Right renal pelvis (tissue), 4 donors: ENCODE measurements at places on chromosomes 2 and 18.

DNA sequence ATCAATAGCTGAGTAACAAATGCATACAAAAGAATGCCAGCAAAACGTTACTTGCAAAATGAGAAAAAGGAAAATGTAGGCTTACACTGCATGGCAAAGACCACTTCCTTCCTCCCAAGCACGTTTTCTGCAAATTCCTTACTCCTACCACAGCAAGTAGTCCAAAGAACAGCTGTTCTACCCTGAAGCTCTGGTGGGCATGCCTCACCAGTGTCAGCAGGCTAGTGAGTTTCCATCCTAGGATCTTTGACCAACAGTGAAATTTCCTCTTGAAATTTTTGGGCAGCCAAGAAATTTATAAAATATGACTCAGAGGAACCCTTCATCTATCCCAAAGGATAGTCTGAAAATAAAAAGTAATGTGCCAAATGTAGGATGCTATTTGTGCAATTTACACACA is 123.9 kb downstream of the ZNF532 start:
- no peak for DNase-seq

DNA sequence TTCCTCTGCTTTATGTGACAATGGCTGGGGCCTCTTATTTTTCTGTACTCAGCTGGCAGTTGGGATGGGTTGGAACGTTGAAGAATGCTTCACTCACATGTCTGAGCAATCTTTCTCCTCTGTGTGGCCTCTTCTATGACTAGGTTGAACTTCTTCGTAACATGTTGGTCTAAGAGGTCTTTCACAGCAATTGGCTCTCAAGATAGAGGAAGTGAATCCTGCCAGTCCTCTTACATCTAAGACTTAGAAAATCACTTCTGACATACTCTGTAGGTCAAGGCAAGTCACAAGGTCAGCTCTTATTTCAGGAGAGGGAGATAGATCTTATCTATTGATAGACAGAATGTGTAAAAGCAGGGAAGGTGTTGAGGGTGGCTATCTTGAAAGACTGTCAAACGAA is 174.1 kb downstream of the NYAP2 start:
- no peak for DNase-seq

GRCh38 chr2:132468821-132469675 is 52.4 kb downstream of the GPR39 start:
- no peak for DNase-seq

DNA sequence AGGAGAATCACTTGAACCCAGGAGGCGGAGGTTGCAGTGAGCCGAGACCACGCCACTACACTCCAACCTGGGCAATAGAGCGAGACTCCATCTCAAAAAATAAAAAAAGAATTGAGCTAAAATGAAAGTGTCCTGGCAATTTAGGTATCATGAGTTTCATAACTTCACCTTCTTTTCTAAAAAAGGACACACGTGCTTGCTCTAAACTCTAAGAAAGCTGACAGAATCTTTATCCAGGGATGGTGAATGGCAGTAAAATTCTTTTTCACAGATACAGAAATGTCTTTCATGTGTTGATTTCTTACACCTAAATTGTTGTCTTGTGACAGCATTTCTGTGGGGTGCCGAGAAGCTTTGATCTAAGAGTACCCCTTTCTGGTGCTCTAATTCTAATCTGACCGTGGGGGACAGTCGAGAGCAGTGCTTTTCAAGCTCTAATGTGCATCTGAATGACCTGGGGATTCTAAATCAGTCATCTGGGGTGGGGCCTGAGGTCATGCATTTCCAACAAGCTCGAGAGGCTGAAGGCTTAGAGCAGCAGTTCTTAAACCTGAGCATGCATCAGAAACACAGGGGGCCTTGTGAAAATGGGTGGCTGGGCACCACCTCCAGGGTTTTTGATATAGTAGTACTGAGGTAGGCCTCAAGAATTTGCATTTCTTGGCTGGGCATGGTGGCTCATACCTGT is 42.1 kb upstream of the REL start:
- no peak for DNase-seq

GRCh38 chr18:48152549-48152948 is 222.1 kb upstream of the SMAD2 start:
- no peak for DNase-seq

GRCh38 chr2:241804326-241805229 is 4.4 kb upstream of the NEU4 start:
- DNase-seq = no peak

DNA sequence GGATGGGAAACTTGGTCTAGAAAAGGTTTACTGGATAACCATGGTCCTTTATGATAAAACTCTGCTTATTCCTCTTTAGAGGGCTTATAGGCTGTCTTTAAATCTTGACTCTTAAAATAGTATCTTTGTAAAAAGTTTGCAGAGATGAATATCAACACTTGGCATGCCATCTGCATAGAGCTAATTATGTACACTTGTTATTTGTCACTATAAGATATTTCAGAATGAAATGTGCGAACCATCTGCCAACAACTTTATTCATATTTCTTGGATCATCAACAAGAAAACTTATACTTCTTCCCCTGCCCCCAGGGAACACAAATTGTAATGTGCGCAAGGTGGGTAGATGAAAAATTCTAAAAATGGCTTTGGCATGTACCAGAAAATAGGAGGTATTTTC is 653.0 kb upstream of the CHAC2 start:
- DNase-seq = no peak

GRCh38 chr2:72669121-72669520 is 156.7 kb downstream of the EXOC6B start:
- DNase-seq = no peak

- no peak for DNase-seq
Observed at GRCh38 chr2:171595896-171596295, 73.6 kb downstream of the CYBRD1 start.

- DNase-seq = no peak
Observed at GRCh38 chr2:209121691-209122090, 302.2 kb upstream of the MAP2 start.

- DNase-seq = no peak
Observed at GRCh38 chr2:215896921-215897320, 116.4 kb downstream of the MREG start.
